ENCODE measurements at places on chromosomes 7 and 10. TPM values are rescaled to one million over a fixed set of nuclear protein-coding genes. Genes with fewer than 3 reads are reported as not detected.

DNA sequence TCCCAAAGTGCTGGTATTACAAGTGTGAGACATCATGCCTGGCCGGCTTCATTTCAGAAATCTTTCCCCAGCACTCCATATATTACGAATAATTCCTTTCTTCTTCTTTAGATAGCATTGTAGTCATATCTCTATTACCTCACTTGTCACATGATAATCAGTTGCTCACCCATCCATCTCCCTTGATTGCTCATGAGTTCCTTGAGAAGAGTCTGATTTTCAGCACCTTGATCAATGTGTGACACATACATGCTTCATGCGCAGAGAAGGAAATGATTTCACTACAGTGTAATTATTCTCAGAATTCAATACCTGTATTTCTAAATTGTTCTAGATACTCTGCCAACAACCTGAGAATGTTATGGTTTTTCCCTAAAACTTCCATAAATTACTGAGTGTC lies 26.7 kb upstream of the GGCT start:
- H3K4me3 ChIP-seq = no peak overlapping the region
- H3K36me3 ChIP-seq = no peaks in the 10 kb centered on the region
- H3K27ac ChIP-seq = no peak overlapping the region
- DNase-seq = no peak
- H3K27me3 ChIP-seq = no peaks in the 10 kb centered on the region

- H3K27me3 ChIP-seq = no peaks in the 10 kb centered on the region
- no peaks in the 10 kb centered on the region for H3K36me3 ChIP-seq
- H3K27ac ChIP-seq = no peak overlapping the region
These were observed 660 bp downstream of the GALNT17 start for GRCh38 chr7:71132377-71133231.

DNA sequence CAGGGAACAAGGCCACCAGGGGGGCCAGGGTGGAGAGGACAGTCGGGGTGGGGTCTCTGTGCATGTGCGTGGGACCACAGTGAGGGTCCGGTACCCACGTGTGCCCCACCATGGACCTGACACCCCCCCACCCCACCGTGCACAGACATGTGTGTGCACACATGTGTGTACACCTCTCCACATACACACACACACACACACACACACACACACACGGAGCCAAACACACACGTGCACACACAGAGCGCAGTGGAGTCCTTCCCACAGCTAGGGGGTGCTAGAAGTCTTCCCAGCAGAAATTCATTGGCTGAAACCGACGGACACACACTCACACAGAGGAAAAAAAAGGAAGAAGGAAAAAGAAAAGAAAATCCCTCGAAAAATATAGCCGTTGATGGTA lies 42.8 kb upstream of the GNA12 start:
- H3K36me3 ChIP-seq = no peaks in the 10 kb centered on the region
- DNase-seq = peak; percentile 66
- peaks cover 20% of the 10 kb centered on the region for H3K27me3 ChIP-seq

- no peak overlapping the region for H3K4me3 ChIP-seq
- H3K27me3 ChIP-seq = no peaks in the 10 kb centered on the region
- DNase-seq = no peak
These were observed 75.4 kb downstream of the CALD1 start for GRCh38 chr7:134854816-134855215.

GRCh38 chr10:120473593-120473992 lies 16.6 kb downstream of the PLPP4 start:
- no peak overlapping the region for H3K4me3 ChIP-seq
- no peaks in the 10 kb centered on the region for H3K27me3 ChIP-seq
- no peaks in the 10 kb centered on the region for H3K4me1 ChIP-seq
- H3K36me3 ChIP-seq = no peaks in the 10 kb centered on the region
- H3K27ac ChIP-seq = no peak overlapping the region

DNA sequence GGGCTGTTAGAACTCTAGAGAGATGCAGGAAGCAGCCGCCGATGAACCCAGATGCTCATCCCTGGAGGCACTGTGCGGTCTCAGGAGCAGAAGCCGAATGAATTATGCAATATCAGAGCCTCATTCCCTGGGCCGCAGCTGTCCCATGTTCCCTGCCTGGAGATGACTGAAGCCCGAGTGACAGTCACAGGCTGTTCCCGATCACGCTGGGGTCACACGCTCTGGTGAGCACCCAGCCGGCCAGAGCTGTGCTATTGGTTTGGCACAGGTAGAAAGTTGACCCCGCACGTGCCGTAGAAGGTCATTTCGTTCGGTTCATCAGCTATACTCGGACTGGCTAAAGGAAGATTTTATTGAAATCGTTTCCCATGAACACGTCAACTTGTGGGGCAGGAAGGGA lies 140.5 kb upstream of the SH2B2 start:
- H3K27me3 ChIP-seq = no peaks in the 10 kb centered on the region
- H3K36me3 ChIP-seq = peaks cover 14% of the 10 kb centered on the region
- DNase-seq = no peak
- no peak overlapping the region for H3K27ac ChIP-seq
- H3K4me1 ChIP-seq = 0 out of 2 replicates have a peak, but pooled peaks cover 2% of the 10 kb centered on the region

DNA sequence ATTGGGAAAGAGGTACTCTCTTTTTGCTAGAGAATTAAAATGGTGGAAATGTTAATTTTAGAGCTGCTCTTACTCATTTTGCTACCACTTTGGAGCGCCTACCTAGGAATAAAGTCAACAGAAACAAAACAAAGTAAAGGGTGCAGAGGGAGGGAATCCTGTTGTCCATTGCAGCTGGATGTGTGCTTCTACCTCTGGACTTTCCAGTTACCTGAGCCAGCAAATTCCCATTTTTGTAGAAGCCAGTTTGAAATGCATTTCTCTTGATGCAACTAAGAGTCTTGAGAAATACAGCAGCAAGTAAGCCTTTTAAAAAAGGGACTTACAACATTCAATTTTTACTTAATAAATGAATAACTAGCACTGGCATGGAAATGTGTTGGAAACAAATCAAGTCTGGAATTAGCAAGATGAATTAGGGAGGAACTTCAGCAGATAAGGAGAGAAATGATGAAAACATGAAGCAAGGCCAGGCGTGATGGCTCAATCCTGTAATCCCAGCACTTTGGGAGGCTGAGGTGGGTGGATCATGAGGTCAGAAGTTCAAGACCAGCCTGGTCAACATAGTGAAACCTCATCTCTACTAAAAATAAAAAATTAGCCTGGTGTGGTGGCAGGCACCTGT lies 113.5 kb upstream of the CTTNBP2 start:
- no peak for DNase-seq
- no peaks in the 10 kb centered on the region for H3K36me3 ChIP-seq
- H3K27me3 ChIP-seq = no peaks in the 10 kb centered on the region
- no peak overlapping the region for H3K27ac ChIP-seq

DNA sequence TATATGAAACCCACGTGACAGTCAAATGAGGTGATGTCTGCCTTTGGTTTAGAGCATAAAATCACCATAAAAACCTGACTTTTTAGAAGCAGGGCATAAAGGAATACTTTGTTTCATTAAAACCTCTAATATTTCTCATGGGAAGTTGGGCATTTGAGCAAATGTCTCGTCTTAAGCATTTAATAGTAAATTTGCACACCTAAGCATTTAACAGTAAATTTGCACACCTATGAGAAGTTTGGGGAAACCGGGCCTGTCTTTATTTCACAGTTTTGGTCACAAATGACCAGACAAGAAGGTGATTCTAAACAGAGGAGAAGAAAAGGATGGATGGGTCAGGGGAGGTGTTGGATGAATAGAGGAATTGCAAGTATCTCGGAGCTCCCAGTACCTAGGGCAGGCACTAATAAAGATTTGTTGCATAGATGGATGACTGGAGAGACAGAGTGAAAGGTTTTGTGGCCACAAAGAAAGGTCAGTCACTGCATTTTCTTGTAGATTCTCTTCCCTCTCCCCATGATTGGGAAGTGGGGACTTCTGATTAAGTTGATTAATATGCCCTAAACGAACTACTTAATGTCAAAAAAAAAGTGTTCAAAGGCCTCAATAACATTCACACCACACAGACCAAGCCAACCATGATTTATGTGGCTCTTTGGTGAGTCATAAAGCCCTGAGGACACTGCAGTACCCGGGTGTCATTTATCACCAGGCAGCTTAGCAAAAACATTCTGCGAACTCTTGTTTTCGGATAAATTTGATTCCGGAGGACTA lies 158.2 kb downstream of the SPAG6 start:
- no peaks in the 10 kb centered on the region for H3K36me3 ChIP-seq
- no peaks in the 10 kb centered on the region for H3K27me3 ChIP-seq
- H3K27ac ChIP-seq = no peak overlapping the region
- DNase-seq = no peak
- H3K4me1 ChIP-seq = no peaks in the 10 kb centered on the region

DNA sequence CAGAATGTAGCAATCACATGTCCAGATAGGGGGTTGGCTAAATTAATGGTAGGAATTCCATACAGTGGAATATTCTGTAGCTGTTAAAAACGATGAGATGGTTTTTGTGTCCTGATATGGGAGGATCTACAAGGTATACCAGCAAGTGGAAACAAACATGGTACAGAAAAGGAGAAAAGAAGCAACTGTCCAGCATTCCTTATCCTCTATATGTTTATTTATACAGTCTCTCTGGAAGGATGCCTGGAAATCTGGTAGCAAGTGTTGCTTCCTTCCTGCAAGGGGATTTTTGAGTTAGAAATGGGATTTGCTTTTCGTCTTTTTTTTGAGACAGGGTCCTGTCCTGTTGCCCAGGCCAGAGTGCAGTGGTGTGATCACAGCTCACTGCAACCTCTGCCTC lies 19.3 kb downstream of the IL15RA start:
- peaks cover 6% of the 10 kb centered on the region for H3K27me3 ChIP-seq
- H3K4me1 ChIP-seq = no peaks in the 10 kb centered on the region
- no peaks in the 10 kb centered on the region for H3K36me3 ChIP-seq

DNA sequence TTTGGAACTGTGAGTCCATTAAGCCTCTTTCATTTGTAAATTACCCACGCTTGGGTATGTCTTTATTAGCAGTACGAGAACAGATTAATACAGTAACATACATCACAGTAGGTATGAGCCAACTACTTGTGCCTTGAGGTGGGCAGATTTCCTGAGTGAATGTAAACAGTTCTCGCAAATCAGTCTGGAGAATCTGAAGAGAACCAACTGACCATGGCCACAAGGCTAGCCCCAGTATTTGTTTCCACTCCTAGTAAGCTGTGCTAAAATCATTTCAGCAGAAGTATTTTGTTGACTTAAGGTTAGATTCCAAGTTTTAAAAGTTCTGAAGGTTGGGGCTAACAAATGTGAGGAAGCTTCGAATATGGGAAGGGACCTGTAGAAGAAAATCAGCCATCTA lies 82.9 kb downstream of the NOD1 start:
- H3K4me3 ChIP-seq = no peak overlapping the region
- H3K4me1 ChIP-seq = no peaks in the 10 kb centered on the region
- no peaks in the 10 kb centered on the region for H3K27me3 ChIP-seq

GRCh38 chr10:6406220-6407033 lies 173.6 kb downstream of the PRKCQ start:
- peaks cover 18% of the 10 kb centered on the region for H3K27me3 ChIP-seq
- H3K36me3 ChIP-seq = no peaks in the 10 kb centered on the region
- H3K27ac ChIP-seq = no peak overlapping the region

DNA sequence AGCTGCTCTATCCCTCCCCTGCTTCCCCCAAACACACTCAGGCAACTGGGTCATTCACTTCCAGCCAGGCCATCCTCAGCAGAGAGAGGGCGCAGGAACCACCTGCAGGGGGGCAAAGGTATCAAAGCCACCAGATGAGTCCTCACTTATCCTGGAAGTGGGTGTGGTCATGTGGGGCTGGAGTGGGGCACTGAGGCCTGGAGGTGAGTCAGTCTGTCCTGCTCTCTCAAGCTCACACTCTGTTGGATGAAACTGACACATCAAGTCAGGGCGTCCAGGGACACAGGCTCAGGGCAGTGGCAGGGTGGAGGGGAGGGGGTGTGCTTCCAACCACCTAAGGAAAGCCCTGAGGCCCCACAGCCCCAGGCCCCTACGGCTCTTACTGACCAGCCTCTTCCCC lies 8.0 kb upstream of the ELFN1 start:
- no peak overlapping the region for H3K27ac ChIP-seq
- H3K36me3 ChIP-seq = no peaks in the 10 kb centered on the region
- peaks cover 43% of the 10 kb centered on the region for H3K27me3 ChIP-seq

AKR1C2 gene
- 1,454 TPM for total RNA-seq

NEUROD6 gene
- not detected for total RNA-seq

CLCN1 gene
- not detected for total RNA-seq

FAM237B gene
- total RNA-seq = not detected

DGKI gene
- not detected for total RNA-seq

CPA1 gene
- total RNA-seq = 0.20 TPM

NEURL1 gene
- not detected for total RNA-seq

CYP3A7 gene
- 6.4 TPM for total RNA-seq

NME8 gene
- total RNA-seq = not detected

IL2RA gene
- total RNA-seq = not detected

CYP2W1 gene
- total RNA-seq = 31.7 TPM

LIPJ gene
- not detected for total RNA-seq

OR2A1 gene
- total RNA-seq = not detected

CD36 gene
- total RNA-seq = 3.4 TPM

CPA2 gene
- not detected for total RNA-seq
